ENCODE measurements at places on chromosomes 12 and 14.

- DNase-seq, result no peak
Observed at GRCh38 chr14:37428954-37429353, 166.1 kb downstream of the FOXA1 start.

GRCh38 chr14:69572841-69573135 is 1.9 kb downstream of the CCDC177 start:
- DNase-seq, result no peak

- no peak for DNase-seq
Observed at GRCh38 chr14:75249958-75250336, 28.7 kb upstream of the FOS start.

GRCh38 chr14:75343911-75344310 is 65.3 kb downstream of the FOS start:
- no peak for DNase-seq

- no peak for DNase-seq
Observed at GRCh38 chr14:35285168-35286002, 6.8 kb upstream of the PSMA6 start.

DNA sequence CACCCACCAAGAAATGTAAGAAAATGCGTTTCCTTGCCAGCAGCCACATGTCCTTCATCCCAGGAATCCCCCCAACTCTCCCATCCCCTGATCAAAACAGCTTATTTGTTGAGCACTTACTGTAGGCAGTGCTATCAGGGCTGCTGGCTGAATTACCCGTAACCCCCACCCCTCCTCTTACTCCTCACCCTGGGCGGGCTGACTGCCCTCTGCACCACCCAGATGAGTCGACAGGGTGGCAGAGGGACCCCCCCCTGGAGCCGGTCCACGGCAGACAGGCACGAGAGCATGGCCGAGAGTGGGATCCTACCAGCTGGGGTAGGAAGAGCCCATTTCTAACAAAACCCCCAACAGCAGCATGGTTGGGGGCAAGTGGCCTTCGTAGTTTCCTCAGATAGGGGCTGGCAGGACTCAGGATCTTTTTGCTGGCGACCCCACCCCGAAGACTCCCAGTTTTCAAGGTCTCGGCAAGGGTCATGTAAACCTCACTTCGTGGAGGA is 1.1 kb upstream of the RHOF start:
- no peak for DNase-seq

DNA sequence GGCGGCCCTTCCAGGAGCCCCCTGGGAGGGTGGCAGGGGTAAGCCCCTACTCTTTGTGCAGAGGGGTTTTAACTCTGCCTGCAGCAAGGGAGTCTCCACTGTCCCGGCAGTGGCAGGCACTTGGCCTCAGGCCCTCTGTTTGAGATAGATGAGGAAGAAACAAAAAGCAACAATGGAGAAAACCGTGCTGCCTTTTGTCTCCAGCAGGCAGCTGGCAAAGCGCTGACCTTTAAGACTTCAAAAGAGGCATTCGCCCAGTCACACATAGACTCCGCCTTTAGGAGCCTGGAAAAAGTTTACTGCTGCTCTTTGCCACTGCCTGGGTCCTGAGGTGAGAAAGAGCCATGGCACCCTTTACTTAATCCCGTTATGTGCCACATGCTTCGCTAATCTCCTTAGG is 158.2 kb upstream of the NTF3 start:
- DNase-seq, result no peak

DNA sequence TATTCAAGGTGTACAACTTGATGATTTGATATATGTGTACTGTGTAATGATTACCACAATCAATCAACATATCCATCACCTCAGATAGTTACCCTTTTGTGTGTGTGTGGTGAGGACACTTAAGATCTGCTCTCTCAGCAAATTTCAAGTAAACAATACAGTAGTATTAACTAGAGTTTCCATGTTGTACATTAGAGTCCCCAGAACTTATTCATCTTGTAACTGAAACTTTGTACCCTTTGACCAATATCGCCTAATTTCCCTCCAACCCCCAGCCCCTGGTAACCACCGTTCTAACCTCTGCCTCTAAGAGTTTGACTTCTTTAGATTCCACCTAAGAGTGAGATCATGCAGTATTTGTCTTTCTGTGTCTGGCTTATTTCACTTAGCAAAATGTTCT is 12.1 kb downstream of the ADCK1 start:
- DNase-seq, result no peak

- no peak for DNase-seq
Observed at GRCh38 chr12:116319898-116320621, 42.6 kb upstream of the MED13L start.

GRCh38 chr12:117530796-117531195 is 169.4 kb upstream of the NOS1 start:
- DNase-seq, result no peak

GRCh38 chr14:95725685-95726336 is 11.9 kb upstream of the TCL1A start:
- DNase-seq, result no peak

GRCh38 chr12:56299308-56299852 is 750 bp downstream of the CS start:
- no peak for DNase-seq

DNA sequence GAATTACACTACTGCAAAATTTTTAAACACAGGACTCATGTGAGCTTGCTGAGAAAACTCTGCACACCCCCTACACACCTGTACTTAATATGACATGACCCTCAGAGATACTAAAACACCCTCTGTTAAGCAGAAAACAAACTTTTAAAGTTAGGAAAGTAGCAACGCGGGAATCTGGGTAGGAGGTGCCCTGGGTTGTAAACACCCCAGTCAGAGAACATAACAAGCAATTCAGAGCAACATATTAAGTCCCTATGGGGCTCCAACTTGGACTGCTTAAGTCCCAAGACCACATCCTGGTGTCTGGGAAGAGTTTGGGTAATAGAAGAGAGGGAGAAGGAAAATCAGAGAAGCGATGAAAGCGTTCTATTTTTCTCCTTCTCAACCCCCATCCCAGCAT is 1.2 kb downstream of the ATF7 start:
- no peak for DNase-seq

DNA sequence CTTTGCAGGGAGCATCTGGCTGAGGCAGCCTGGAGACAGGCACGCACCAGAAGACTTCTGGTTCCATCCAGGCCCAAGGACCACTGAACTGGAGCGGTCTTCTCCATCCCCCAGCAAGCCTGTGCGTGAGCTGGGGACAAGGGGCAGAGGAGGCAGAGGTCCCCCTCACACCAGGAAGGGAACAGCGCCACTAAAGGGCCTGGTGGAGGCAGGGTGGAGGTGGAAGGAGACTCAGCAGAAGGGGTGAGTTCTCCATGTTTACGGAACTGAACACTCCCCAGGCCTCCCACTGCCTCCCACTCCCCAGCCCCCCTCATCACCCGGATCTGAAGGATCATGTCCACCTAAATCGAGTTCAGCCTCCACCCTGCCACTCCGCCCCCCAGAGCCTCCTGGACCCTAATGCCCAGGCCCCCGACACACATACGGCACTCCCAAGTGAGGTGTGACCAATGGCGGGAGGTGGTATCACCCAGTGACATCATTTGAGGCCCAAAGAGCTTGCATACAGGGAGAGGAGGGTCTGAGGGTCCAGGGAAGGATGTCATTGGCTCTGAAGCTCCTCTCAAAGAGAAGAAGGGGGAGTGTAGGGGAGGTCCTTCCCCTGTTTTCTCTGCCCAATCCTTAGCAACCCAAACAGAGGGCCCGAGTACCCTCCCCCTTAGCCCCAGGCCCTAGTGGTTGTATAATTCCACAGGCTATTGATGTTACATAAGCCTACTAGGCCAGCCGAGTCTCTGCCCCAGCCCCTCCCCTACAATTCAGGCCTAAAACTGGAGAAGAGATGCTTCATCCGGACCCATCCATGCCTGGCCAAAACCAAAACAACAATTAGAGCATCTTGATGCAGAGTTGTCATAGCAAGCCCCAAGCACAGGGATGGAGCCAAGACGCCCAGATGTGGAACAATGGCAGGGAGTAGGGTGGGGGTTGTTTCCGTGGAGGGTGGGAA is 1.0 kb downstream of the FAIM2 start:
- no peak for DNase-seq

DNA sequence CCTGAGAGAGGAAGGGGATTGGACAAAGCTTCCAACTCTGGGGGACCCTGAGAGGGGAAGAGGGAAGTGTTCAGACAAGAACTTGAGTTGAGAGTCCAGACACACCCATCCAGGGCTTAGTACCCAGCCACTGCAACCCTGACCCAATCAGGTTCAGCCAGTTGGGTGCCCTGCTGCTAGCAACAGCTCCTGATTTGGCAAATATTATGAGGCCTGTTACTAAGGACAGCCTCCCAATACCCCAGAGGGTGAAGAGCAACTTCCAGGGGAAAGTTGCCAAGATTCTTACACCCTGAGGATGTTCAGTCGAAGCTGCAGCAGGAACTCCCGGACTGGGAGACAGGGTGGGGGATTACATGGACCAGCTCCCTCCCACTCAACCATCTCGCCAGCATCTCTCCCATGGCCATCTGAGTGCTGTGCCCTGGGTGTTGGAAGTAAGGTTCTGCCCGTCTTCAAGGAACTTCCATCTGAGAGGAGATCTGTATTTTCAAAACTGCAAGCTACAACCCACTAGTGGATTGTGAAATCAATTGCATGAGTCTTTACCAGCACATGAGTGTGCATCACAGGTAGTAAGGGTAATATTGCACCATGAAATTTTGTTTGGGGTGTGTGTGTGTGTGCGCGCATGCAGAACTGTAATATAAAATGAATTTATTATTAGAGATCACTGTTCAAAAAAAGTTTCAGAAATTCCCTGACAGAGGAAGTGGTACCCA is 11.5 kb upstream of the KRT78 start:
- no peak for DNase-seq

- DNase-seq, result no peak
Observed at GRCh38 chr12:78331181-78331580, 500.5 kb downstream of the NAV3 start.

DNA sequence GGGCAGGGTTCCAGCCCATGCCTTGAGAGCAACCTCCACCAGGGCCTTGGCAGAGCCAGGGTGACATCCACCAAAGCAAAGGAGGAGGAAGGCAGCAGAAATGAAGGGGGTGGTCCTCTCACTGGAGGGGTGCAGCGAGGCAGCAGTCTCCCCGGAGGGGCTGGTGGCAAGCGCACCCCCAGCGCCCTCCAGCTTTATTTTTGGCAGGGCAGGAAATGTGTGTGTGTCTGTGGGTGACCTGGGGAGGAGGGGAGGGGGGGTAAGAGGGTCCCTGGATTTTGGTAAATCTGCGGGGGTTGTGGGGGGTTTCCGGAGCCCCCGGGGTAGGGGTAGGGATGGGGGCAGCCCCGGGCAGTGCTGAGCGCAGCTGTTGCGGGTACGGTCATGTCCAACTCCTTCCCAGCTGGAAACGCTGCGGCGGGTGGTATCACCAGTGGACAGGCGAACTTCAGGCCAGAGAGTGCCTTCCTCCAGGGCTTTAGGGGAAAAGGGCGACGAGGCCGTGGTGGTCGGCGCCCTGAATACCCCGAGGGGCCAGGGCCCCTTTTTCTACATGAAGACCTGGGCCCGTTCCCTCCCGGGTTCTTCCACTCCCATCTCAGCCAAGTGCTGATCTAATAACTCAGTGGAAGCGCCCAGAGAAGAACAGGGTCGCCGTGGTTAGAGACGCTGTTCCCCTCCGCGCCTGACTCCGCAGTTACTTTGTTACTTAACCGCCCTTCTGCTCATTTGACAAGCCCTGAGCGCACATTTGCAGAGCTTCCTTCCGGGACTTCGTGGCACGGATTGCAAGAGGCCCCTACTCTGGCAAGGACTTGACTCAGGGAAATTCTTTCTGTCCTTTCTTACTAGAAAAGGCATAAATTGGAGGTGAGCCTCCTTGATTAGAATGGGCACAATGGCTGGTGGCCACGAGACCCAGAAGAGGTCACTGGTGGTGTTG is 55.2 kb downstream of the FOS start:
- no peak for DNase-seq

DNA sequence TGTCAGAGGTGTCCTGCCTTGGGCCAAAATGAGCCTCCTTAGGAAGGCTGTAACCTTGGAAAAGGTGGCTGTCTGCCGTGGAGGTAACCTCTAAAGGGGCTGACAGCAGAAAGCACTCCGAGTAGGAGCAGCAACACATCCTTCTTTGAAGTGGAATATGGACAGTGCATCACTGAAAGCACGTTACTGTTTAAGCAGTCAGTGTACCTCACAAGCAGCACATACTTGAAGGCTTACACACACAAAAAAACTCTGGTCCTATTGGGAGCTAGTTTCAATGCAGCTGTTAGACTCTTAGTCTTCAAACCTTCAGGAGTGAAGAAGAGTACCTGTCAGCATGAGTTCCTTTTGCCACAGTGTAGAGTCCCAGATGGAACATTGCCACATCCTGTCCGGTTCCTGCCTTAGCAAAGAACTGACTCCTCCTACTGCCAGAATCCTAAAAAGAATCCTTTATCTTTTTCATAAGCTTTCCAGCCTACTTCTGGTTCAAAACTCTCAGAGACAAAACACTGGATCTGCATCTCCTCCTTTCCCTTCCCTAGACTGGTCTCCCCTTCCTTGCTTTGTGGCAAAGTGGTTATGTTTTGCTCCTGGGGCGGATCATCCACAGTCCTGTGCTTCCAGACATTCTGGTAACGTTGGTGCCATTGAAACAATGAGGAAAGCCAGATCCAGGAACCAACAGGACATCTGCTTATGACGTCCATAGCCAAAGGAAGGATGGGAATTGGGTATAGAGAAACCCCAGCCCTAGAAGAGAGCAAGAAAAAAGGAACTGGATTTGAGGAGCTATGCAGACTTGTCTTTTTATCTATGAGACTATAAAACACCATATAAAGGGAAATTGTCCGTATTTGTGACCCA is 8.5 kb upstream of the MDM1 start:
- DNase-seq, result no peak

DNA sequence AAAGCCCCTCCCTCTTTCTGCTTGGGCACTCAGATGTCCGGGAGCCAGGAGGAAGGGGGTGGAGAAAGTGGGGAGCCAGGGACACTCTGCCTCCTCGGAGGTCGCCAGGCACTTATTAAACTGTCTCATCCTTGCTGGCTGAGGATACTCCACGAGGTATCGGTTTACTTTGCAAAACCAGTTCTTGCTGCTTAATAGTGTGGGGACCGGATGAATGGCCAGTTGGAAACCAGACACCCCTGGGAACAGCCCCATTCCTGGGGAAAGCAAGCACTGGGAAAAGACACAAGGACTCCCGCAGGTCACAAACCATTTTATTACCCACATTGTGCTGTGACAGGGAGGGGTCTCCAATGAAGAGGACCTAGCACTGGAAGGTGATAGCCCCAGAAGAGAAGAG is 34.2 kb downstream of the CCDC88C start:
- DNase-seq, result no peak

GRCh38 chr12:169528-170370 is 44.2 kb downstream of the SLC6A12 start:
- DNase-seq, result no peak

- no peak for DNase-seq
Observed at GRCh38 chr12:7006639-7007038, 11.6 kb downstream of the LPCAT3 start.

Data from NCI-H1048 (cell line).